ENCODE measurements at places on chromosomes 2 and 18.

DNA sequence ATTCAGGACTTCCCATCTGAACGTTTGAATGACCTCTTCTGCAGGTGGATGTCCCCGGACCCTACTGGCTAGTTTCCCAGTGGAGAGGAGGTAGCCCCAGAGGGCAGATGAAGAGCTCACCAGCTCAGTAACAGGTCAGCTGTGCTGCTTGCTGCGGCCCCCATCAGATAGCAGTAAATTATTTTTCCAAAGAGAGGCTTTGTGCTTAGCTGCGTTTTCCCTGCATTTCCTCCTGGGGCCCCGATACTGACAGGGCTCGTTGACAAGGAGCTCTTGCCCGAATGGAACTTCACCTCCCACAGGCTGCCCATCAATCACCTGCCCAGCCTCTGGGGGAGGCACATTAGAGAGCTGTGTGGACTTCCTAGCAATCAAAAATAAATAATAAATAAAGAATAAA is 185.8 kb downstream of the DOK6 start:
- DNase-seq, result no peak

DNA sequence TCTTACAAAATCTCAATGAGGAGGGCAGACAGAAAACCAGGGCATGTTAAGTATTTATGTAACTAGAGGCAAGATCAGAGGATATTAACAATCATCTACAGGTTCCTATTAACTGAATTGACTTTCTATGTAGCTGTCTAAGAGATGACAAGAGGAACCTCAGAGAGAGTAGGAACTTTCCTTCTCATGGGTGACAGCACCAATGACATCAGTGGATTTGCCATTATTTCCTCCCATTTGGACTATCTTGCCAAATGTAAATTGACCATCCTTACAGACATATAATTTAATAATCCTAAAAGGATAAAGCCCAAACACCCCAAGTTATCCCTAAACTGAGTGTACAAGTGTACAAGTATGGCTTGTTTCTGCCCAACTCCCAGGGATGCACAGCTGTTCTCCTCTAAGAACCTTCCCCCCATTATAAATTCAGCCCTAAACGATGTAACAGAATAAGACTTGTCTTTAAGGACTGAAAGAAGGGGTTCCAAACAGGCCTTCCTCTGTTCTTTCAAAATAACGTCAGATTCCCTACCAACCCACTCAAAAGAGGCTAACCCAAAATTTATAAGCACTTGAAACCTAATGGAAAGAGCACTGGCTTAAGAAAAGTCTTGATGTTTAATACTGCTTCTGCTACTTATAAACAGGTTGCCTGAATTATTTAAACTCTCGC is 73.4 kb upstream of the CHAC2 start:
- DNase-seq, result no peak

- peak; percentile 65 for DNase-seq
These were observed 5.1 kb downstream of the NCK2 start for GRCh38 chr2:105749583-105750400.

- no peak for DNase-seq
These were observed 252.6 kb downstream of the RND3 start for GRCh38 chr2:150234787-150235446.

DNA sequence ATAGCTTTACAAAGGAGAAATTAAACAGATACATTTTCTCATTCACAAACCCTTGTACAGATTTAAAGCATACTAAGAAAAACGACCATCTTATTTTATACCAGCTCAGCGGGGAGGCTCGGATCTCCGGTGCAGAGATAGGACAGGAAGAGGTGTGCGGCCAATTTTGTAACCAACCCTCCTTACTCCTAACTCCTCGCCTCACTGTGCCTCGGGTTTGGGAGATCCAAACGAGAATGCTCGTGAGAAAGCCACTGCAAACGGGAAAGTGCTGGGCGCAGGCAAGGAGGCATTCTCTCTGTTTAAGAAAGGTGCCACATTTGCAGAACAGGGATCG is 1.2 kb downstream of the KDSR start:
- DNase-seq, result peak; percentile 22

DNA sequence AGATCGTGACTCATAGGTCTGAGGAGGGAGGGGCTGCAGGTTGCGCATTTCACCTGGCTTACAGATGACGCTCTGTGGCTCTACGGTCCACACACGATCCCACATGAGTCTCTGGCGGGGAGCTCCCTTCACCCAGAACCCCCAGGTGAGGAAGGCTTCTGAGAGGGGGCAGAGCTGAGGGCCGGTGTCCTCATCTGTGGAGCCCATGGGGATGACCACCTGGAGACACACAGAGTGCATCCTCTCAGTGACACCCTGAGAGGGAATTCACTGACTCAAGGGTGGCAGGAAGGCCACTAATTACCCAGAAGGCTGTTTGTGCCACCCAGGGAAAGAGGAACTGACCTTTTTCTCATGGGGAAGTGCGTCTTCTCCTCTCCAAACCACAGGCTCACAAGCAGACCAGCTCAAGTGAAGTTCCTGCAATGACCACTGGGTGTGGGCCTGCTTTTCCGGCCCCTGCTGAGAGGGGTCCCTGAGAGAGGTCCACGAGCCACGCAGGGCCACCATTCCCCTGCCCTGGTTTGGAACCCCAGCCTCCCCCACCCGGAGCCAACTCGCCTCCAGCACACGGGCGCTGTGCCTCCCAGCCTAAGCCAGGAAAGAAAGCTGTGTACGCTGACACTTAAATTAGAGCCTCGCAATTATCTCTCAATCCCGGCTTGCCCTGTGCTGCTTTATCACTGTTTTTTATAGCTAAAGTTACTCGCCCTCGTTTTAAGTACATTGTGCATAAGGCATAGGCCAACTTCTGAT is 114.1 kb downstream of the BCL11A start:
- DNase-seq, result no peak

Data from stimulated activated CD4-positive, alpha-beta T cell treated with anti-CD3 and anti-CD28 coated beads, Interleukin-15, amount 100 ng/mL, for 24 hours (primary cell).